ENCODE measurements at places on chromosomes 16 and 17.

GRCh38 chr16:53495325-53495724 is 7.7 kb downstream of the AKTIP start:
- no peak for DNase-seq

DNA sequence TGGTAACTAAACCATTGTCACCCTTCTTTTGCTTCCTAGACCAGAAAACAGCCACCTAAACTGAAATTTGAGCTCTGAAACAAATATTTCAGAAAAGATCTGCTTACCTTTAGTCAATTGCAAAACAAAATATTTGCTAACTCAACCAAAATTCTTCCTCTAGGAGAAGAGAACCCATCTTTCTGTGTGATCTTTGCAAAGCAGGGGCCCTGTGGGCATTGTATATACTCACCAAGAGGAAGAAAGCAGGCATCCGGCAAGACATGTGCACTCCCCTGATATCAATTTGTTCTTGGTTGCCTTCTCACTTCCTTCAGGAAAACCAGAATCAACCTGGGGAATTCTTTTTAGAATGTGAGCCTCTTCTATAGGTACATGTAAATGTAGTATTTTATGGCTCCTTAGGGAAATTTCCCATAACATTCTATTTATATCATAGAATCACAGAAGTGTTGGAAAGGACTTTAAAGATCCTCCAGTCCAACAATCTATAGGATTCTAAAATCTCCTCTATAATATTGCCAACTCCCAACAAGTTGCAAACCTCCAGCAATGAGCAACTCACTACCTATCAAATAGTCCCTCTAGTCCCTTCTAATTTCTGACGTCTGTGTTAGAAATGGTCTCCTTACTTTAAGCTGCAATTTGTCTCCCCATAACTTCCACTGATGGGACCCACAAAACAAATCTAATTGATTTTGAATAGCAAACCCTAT is 966 bp downstream of the SLFN14 start:
- DNase-seq: no peak

GRCh38 chr16:74743668-74744299 is 30.8 kb downstream of the FA2H start:
- DNase-seq: no peak

DNA sequence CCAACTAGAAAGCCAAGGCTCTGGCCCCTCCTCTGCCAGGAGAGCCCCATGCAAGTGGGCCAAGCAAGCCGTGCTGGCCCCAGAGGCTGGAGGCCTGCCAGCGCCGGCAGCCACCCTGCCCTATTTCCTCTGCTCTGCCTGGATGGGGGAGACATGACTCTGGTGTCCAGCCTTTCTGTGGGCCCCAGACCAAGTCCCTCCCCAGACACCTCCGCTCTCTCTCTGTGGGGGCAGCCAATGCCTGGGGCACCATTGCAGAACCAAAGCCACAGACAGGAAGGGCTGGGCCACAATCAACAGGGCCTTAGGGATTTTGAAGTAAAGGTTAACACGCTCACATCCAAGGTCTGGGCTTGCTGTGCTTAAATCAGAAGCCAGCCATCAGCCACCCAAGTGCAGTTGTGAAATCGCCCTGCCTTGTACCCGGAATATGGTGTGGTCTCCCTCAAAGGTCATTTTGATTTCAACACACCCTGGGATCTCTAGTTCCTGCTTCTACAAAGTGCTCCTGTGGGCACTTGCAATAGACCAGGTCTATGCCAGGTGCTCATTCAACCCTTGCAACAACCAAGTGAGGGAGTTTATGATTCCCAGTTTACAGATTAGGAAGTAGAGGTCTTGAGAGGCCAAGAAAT is 63.5 kb upstream of the TEX2 start:
- no peak for DNase-seq

DNA sequence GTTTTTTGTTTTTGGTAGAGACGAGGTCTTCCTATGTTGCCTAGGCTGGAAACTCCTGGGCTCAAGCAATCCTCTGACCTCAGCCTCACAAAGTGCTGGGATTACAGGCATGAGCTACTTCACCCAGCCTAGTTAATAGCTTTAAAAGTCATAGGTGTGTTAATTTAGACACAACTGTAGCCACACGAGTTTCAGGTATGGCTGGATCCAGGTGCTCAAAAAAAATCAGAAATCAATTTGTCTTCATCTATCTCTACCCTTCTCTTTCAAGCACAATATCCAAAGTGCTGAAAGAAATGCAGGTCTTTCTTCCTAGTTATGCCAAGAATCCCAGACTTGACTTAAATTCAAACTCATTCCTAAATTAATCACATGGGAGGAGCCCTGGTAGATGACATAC is 23.9 kb upstream of the C16orf87 start:
- no peak for DNase-seq

GRCh38 chr16:18839555-18839954 is 38.2 kb upstream of the ARL6IP1 start:
- DNase-seq: no peak

GRCh38 chr17:82582709-82583108 is 63.2 kb downstream of the FOXK2 start:
- DNase-seq: no peak

- DNase-seq: no peak
Measured at GRCh38 chr16:2516391-2517240, 2.9 kb downstream of the ATP6V0C start.

- no peak for DNase-seq
Measured at GRCh38 chr17:3980381-3981014, 16.3 kb upstream of the ATP2A3 start.

DNA sequence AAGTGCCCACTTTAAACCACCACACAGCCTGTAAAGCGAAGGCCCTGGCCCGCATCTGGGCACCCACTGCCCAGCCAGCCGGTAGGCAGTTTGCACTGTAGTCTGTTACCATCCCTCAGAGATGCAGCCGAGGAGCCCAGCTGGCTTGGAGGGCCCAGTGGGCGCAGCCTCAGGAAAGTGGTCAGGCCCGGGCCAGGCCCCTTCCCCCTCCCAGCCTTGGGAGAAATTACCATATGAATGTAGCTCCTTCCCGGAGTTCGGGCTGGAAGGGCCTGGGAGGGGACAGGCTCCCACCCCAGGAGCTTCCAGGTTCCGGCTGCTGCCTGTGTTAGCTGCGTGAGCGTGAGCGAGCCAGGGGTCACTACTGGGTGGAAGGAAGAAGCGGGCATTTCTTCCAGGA is 325.4 kb downstream of the SEC14L1 start:
- DNase-seq: no peak

DNA sequence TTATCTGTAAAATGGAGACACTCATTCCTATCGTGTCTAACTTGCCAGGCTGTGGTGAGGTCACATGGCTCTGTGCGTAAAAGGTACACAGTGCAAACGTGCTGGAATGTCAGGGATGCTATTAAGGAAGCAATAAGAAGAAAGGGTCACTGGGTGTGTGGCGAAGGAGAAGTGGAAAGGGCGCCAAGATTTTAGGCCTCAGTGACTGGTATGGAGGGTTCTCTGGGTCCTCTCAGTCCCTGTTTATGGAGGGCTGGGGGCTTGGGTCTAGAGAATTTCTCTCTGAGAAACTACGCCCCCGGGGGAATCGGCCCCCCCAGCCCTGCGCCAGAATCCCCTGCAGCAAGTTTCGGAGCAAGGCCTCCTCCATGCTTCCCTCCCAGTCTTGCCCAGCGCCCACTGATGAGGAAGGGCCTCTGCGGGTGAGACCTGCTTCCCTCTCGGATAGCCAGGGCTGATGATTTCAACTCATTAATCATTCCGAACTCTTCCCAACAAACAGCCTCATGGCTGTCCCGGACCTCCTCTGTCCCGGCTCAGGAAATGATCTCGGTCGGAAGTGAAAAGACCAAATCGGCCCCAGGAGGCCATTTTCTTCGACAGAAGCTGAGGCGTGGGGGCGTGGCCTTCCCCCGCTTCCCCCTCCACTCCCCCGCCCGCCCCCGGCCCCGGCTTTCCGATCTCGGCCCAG is 1.2 kb upstream of the HEXIM1 start:
- peak; percentile 76 for DNase-seq

GRCh38 chr16:77402118-77402517 is 32.7 kb downstream of the ADAMTS18 start:
- DNase-seq: no peak

- no peak for DNase-seq
Measured at GRCh38 chr17:50573866-50574611, 13.5 kb downstream of the CACNA1G start.

All from CD4-positive, alpha-beta T cell treated with Interleukin-10 for 1 hour (primary cell).